Heart left ventricle (tissue), 16 donors: ENCODE measurements at places on chromosomes 11 and 22. TPM values are rescaled to one million over a fixed set of nuclear protein-coding genes. Genes with fewer than 3 reads are reported as not detected.

GRCh38 chr22:48343461-48343860 is 1484.2 kb downstream of the BRD1 start:
- no peak overlapping the region for H3K27ac ChIP-seq
- no peak overlapping the region for H3K4me3 ChIP-seq
- H3K36me3 ChIP-seq: no peaks in the 10 kb centered on the region
- no peak for DNase-seq
- no peaks in the 10 kb centered on the region for H3K27me3 ChIP-seq

DNA sequence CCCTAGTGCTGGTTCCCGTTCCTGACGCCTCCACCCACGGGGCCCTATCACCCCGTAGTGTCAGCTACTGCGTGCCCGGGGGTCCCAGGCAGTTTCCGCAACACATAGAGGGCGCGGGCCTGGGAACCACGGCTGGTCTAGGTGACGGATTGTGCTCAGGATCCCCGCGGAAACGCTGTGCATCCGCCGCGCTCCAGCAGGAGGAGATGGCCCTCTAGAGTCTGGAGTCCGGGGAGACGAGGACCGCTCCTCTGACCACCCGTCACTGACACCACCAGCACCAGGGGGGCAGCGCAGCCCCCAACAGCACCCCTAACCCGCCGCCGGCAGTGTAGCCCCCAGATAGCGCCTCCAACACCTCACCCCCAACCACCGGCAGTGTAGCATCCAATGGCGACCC is 4.4 kb upstream of the RFPL3 start:
- no peaks in the 10 kb centered on the region for H3K27me3 ChIP-seq
- no peaks in the 10 kb centered on the region for H3K4me1 ChIP-seq
- no peak for DNase-seq
- no peaks in the 10 kb centered on the region for H3K36me3 ChIP-seq
- H3K4me3 ChIP-seq: no peak overlapping the region

The TREH gene
- not detected for total RNA-seq

The TP53AIP1 gene
- total RNA-seq: not detected

The CLMP gene
- total RNA-seq: 2.5 TPM
